Left hindlimb (tissue), 1 donor: ENCODE measurements at places on chromosomes 1 and 21.

GRCh38 chr1:55067022-55067778 lies 27.9 kb downstream of the PCSK9 start:
- DNase-seq, result no peak

- DNase-seq, result no peak
These were observed 42.4 kb downstream of the FNBP1L start for GRCh38 chr1:93490357-93490756.

DNA sequence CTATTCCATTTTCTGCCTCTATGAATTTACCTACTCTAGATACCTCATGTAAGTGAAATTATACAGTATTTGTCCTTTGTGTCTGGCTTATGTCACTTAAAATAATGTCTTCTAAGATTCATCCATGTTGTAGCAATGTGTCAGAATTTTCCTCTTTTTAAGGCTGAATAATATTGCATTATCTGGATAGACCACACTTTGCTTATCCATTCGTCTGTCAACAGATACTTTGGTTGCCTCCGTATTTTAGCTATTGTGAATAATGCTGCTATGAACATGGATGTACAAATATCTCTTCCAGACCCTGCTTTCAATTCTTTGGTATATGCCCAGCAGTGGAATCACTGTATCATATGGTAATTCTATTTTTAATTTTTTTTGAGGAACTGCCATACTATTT lies 10.1 kb upstream of the CCSAP start:
- no peak for DNase-seq

- DNase-seq, result no peak
These were observed 62.5 kb downstream of the TAS1R2 start for GRCh38 chr1:18796950-18797349.

GRCh38 chr1:164712131-164713036 lies 153.4 kb downstream of the PBX1 start:
- no peak for DNase-seq

GRCh38 chr1:153025797-153026196 lies 5.2 kb upstream of the SPRR1B start:
- no peak for DNase-seq

- no peak for DNase-seq
These were observed 14.1 kb downstream of the DISP1 start for GRCh38 chr1:222828939-222829338.

- no peak for DNase-seq
These were observed 52.8 kb upstream of the FOXD3 start for GRCh38 chr1:63269571-63269970.

DNA sequence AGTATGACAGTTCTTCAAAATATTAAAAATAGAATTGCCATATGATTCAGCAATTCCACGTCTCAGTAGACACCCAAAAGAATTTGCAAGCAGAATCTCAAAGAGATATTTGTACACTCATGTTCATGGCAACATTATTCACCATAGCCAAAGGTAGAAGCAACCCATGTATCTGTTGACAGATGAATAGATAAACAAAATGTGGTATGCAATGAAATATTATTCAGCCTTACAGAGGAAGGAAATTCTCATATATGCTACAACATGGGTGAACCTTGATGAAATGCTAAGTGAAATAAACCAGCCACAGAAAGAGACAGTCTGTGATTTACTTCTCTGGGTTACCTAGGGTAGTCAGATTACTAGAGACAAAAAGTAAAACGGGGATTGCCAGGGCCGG lies 47.0 kb downstream of the NAV1 start:
- no peak for DNase-seq

DNA sequence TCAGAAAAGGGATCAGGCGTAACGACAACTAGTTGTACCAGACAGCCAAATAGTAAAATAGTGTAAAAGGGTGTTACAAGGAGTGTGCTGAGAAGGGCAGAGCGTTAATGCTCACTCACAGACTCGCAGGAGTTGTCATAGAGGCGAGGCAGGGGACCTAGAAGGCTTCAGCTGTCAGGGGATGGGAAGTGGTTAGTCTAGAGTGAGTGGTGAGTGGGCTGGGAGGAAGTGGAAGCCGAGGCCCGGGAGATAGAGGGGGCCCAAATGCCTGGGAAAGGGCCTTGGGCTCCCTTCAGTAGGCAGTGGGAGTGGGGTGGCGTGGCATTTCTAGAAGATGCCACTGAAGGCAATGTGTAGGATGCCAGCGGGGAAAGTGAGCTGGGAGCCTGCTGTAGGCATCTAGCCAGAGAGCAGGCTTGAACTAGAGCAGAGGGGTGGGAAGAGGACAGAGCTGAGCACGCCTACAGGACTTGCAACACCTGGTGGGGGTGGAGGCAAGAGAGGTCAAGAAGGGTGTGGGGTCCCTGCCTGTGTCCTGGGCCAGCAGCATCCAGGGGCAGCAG lies 10.3 kb downstream of the SLC6A17 start:
- DNase-seq, result no peak

- DNase-seq, result no peak
These were observed 1.4 kb downstream of the PINK1 start for GRCh38 chr1:20634594-20635084.

- DNase-seq, result peak; percentile 63
These were observed 153.1 kb upstream of the RAB4A start for GRCh38 chr1:229117664-229118300.

DNA sequence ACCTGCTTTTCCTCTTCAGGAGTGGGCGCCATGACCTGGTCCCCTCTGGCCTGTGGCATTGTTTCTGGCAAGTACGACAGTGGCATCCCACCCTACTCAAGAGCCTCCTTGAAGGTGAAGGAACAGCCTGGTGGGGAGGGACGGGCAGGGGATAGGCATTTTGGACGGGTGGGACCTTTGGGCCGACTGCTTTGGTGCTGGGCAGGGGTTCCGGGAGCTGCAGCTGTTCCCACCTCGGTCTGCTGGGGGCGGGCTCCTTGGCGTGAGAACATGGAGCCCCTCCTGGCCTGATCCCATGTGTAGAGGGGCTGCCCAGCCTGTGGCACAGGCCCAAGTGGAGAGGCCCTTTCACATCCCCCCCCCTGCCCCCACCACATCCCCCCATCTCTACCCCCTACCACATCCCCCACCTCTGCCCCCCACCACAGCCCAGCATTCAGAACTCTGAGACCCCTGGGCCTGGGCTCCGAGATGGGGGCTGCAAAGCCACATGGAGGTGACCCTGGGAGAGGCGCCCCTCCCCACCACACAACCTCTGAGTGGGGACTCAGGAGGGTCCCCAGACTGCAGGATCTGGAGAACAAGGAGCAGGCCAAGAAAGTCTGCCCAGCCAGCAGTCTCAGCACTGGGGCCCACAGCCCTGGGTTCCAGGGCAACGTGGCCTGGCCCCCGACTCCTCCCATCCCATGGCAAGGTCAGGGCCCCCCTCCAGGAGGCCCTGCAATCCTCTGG lies 50.0 kb downstream of the KCNAB2 start:
- DNase-seq, result peak; percentile 24

DNA sequence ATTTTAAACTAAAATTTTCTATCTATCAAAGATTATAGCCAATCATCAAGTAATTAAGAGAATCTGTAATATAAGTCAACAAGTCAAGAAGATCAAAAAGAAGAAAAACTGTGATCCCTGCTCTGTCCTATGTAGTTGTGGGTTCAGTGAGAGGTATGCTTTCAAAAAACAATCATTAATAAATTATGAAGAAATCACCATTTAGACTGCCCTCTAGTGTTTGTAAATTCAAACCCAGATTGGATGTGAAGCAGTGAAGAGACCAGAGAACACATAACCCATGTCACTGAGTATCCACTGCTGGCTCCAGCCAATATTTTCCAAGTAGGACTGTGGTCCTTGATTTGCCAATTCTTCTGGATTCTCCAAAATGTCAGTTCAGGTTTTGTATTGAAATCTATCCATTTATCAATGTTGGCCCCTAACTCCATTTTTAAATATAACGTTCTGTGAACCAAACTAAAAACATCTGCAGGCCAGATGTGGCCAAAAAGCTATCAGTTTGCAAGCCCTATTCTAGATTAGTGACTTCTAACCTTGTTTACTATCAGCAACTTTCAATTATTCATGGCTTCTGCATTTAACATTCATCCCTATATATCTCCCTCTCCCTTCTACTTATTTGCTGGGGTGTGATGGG lies 467.5 kb upstream of the CXADR start:
- no peak for DNase-seq

- DNase-seq, result no peak
These were observed 8.2 kb downstream of the BMP8A start for GRCh38 chr1:39499668-39500067.

DNA sequence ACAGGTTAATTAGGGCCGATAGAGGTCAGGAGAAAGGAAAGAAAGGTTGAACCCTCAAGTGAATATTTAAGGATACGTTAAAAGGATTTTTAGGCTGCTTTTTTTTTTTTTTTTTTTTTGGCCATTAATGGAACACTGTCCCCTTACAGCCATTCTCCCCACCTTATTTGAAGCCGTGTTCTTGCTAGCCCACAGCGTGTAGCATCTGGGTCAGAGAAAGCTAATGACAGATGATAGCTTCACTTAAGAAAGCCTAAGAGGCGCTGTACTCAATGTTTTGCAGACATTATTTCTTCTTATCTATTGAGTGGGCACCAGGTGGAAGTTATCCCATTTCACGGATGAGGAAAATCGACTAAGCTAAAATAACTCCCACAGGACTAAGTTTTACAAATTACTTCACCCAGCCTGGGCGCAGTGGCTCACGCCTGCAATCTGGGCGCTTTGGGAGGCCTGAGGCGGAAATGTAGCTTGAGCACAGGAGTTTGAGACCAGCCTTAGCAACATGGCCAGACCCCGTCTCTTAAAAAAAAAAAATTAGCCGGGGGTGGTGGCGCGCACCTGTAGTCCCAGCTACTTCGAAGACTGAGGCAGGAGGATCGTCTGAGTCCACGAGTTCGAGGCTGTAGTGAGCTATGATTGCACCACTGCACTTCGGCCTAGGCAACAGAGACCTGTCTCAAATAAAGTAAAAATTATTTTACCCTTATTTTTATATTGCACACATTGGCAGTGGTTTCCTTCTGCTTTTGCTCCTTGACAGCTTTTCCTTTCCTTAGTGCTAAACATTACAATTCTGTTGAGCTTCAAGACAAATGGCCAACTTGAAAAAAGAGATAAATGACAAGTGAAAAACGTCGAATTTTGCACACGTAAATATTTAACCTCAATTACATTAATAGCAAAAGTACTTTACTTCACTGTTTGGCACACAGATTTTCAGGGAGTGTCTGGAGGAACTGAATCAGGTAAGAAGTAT lies 1.1 kb upstream of the PHTF1 start:
- DNase-seq, result no peak

DNA sequence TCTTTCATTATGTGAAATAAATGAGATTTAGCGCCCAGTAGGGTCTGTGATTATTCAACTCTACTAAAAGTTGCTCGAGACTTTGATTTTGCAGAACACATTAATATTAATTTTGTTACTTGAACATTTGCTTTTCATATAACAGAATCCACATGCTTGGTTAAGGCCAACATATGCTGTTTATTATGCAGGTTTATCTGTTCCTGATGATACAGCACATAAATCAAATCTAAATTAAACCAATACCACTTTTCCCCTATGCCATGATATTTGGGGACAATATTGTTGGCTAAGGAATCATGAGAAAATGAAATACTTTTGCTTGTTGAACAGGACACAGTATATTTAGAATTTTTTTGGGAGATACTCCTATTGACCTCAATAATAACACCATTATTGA lies 291.1 kb downstream of the USP25 start:
- DNase-seq, result no peak

GRCh38 chr1:66176012-66176715 lies 357.8 kb upstream of the SGIP1 start:
- DNase-seq, result no peak

GRCh38 chr1:224489534-224490365 lies 55.2 kb upstream of the WDR26 start:
- no peak for DNase-seq

GRCh38 chr1:175618559-175618958 lies 124.8 kb downstream of the TNR start:
- DNase-seq, result no peak
